Esophagus squamous epithelium (tissue), 5 donors: ENCODE measurements at places on chromosomes 16 and 17.

GRCh38 chr16:12096157-12096777 is 119.7 kb downstream of the SNX29 start:
- DNase-seq = no peak

- no peak for DNase-seq
These were observed 67.1 kb upstream of the NLK start for GRCh38 chr17:27975146-27976011.

DNA sequence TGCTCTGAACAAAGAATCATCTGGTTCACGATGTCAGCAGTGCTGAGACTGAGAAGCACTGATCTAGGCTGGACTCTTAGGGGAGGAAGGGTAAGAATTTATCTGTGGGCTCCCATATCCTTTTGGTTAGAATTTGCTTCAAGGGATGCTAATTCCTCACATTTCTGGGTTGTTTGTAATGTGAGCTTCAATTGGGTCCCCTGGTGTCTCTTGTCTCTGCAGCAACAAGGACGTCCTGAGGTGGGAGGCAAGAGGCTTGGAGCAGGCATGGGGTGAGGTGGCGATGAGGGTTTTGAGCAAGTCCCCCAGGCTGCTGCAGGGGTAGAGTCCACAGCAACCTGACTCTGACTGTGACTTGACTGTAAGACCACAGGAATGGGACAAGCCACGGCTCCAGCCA is 213.8 kb upstream of the NLRP1 start:
- DNase-seq = no peak

- DNase-seq = no peak
These were observed 140.6 kb downstream of the PARN start for GRCh38 chr16:14489460-14489859.

- DNase-seq = no peak
These were observed 22.7 kb downstream of the PEMT start for GRCh38 chr17:17568772-17569195.

DNA sequence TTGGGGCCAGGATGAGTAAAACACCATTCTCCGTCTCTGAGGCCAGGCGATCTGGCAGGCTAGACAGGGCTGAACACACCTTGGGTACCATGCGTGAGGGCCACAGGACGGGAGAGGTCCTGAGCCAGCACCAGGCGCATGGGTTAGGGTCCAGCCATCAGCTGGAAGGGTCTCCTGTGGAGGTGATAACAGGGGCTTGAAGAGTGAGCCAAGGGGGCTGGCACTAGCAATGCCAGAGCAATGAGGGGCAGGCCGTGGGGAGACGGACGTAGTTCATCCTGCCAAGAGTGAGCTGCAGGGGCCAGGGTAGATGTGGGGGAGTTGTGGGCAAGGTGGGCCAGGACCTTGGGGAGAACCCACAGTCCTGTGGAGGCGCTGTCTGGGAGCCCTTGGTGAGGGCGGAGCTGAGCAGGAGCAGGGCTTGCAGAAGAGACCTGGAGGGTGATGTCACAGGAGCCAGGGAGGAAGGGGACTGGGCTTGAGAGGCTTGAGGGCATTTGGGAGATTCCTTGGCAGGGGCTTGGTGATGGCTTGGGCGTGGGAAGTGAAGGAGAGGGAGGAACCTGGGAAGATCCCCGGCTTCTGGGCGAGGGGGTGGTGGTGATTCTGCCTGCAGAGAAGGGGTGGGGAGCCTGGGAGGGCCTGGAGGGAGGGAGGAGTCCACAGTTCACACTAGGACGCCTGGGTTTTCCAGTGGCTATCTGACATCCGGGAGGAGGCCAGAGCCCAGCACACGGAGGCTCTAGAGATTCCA is 6.3 kb upstream of the NPTX1 start:
- no peak for DNase-seq

DNA sequence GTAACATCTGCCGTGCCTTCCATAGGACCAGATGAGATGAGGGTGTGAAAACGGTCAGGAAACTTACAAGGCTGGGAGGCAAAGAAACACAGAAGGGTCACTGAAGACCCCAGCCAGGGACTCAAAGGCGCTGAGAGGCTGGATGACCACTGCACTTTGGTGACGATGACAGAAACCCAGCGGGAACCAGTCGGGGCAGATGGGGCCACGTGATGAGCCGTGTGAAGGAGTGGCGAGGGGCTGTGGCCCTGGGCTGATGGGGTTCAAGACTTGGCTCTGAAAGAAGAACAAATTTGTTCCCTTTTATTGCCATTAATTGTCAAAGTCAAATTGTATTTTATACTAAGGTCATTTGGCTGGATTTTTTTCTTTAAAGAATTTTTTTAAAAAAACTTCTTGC is 28.6 kb upstream of the ATP2C2 start:
- no peak for DNase-seq

DNA sequence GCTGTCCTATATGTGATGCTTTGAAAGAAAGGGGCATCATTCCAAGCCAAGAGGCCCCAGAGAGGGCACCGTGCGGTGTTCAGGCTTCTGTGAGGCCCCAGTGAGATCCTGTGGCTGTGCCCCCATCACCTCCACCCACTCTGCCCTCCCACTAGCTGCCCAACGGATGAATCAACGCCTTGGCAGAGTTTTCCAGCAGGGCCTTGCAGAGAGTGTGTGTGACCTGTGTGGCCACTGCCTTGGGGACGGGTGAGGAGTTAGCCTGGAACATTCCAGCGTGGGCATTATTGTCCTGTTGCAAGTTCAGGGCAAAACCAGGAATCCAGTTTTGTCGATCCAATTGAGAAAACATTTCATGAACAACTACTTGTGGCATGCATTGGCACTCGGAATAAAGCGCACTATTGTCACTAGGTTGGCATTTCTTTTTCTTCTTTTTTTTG is 53.7 kb downstream of the SF3B3 start:
- DNase-seq = no peak

- DNase-seq = no peak
These were observed 231.2 kb downstream of the KATNIP start for GRCh38 chr16:27781195-27781524.

DNA sequence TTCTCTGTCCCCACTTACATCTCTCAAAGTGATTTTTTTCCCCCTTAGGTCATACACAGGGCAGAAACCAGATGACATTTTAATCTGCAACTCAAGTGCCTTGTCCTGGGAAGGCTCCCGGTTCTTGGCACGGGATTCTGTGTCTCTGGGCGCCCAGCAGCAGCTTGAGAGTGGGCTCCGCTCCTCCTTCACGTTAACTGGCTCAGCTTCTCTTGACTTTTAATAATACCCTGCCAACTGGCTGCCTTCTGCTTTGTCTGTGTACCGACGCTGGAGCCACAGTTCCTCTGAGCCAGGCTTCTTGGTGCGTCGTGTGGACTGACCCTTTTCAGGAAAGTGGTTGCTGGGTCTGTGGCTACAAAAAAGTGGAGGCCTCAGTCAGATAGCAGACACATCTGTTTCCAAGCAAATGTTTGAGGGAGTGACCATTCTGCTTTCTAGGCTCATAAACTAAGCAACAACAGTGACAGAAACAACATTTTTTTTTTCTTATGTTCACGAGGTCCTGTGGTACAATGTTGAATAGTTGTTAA is 64.9 kb downstream of the IRF8 start:
- DNase-seq = no peak
